ENCODE measurements at places on chromosomes 11 and 22.

GRCh38 chr11:43892851-43893250 lies 12.2 kb downstream of the ALKBH3 start:
- DNase-seq, result no peak

GRCh38 chr11:60221181-60221580 lies 21.8 kb downstream of the MS4A4E start:
- DNase-seq, result no peak

GRCh38 chr11:115718106-115718505 lies 213.9 kb upstream of the CADM1 start:
- no peak for DNase-seq

DNA sequence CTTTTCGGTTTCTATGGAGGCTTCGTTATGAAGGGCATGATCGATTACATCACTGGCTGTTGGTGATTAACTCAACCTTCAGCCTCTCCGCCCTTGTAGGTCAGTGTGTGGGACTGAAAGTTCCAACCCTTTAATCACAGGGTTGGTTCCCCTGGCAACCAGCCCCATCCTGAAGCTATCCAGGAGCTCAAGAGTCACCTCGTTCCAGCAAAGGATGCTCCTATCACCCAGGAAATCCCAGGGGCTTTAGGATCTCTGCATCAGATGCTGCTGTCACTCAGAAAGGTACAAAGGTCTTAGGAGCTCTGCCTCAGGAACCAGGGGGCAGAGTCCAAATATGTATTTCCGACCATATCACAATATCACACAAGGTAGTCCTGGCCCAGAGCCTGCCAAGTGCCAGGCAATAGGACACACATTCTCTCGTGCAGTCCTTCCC lies 123.5 kb upstream of the PARVA start:
- DNase-seq, result no peak

DNA sequence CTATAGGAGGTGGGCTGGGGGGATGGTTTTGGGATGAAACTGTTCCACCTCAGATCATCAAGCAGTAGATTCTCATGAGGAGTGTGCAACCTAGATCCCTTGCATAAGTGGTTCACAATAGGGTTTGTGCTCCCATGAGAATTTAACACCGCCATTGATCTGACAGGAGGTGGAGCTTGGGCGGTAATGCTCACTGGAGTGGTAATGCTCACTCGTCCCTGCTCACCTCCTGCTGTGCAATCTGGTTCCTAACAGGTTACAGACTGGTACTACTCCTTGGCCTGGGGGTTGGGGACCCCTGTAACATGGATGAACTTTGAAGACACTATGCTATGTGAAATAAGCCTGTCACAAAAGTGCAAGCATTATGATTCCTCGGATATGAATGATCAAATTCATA lies 87.0 kb upstream of the CLNS1A start:
- DNase-seq, result no peak

GRCh38 chr11:43358279-43358800 lies 380 bp upstream of the TTC17 start:
- no peak for DNase-seq

- no peak for DNase-seq
Observed at GRCh38 chr11:95711162-95711944, 78.2 kb downstream of the FAM76B start.

DNA sequence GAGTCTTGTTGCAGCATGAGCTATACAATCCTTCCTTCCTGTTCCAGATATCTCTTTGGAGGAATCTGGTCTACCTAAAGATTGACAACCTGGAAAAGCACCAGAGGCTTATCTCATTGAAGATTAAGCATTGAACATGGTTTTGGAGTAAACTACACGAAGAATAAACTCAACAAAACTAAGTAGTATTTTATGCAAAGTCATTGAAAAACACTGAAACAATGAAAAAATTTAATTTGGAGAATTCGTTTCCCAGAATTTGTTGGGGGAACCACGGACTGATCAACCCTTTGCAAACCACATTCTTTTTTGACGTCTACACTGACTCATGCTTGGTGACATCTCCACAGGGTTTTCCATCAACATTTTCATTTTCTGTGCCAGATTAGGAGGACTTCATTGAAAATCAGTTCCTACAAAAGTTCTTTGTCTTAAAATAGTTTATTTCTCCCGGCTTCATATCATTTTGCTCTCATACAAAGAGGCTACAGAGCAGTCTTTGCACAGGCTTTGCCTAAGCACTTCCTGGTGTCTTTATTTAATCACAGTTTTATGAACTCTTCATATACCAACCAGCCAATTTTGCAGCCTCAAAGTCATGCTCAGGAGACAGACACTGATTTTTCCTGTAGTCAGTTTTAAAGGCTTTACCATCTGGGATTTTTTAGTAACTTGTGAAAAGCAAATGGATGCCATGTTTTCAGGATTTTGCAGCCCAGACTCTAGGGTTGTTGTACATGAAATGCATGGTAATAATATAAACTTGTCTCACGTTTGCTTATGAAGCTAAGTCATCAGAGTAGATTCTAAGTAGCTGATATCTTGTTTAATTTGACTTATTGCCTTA lies 186.3 kb downstream of the C11orf91 start:
- DNase-seq, result no peak

GRCh38 chr11:107808521-107808920 lies 50.1 kb downstream of the SLC35F2 start:
- no peak for DNase-seq

DNA sequence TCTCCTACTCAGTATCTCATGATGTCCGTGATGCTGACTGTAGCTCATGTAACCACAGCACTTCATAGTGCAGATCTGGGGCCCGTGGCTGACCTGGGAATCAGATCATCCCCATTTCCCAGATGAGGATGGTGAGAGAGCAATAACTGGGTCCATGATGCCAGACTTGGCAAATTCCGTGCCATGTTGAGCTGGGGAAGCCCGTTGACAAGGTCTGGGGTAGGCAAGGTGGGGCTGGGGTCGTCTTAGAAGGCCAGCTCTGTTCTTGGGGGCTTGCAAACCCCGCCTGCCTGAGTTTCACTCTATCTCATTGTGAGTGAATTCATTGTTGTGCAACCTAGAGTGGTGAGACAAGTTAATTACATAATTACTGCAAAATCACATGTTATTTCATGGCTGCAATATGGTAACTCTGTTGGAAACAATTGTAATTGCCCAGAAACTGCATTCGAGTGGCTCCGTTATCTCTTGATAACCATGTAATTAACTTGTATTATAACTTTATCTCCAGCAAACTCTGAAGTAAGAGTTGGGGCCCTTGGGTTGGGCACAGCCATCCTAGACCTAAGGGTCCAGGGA lies 41.7 kb downstream of the LMO1 start:
- no peak for DNase-seq

- no peak for DNase-seq
Observed at GRCh38 chr11:2474059-2474901, 29.5 kb downstream of the KCNQ1 start.

DNA sequence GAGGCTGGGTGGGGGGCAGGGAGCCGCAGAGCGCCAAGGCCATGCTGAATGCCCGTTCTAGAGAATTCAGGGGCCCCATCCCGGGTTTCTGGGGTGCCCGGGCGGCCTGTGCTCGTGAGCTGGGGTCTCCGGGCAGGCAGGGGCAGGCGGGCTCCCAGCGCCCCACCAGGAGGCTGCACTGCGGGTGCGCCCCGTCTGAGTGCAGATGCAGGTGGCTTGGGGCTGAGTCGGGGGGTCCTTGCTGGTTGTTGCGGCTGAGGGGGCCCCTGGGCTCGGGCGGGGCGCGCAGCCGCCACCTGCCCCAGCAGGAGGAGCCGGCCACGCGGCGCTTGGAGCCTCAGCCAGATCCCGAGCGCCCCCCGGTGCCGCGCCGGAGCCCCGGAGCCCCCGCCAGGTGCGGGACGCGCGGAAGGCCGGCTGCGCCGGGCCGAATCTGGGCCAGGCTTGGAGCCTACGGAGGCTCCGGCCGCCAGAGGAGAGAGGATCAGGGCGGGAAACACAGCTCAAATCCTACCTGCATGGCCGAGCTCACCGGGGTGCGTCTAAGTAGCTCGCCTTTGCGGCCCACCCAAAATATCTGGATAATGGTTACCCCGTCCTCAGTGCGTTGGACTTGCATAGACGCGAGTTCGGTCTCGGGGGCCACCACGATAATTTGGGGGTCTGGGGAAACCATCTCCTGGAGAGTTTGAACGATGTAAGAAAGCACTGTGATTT lies 590 bp upstream of the IGF2 start:
- no peak for DNase-seq

GRCh38 chr11:815675-816432 lies 2.9 kb upstream of the PNPLA2 start:
- DNase-seq, result no peak

- DNase-seq, result no peak
Observed at GRCh38 chr11:44994753-44995152, 44.1 kb upstream of the TP53I11 start.

- no peak for DNase-seq
Observed at GRCh38 chr11:95153857-95154246, 64.2 kb downstream of the ENDOD1 start.

GRCh38 chr22:46309526-46310085 lies 12.9 kb downstream of the GTSE1 start:
- DNase-seq, result no peak

DNA sequence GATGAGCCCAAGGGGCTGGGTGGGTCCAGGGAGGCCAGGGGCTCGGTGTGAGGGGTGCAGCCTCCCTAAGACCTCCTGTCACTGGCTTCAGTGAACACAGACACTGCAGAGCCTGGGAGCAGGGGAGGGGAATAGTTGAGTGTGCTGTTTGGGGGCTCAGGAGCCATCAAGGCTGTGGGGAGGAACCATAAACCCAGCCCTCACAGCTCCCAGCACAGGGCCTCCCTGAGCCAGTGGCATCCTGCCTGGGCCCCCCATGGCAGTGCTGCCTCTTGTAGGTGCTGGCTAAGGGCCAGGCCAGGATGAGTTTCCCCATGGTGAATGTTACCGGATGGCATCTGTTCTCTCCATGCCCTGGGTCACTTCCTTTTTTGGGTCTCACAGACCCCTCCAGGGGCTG lies 25.5 kb downstream of the KCNJ5 start:
- no peak for DNase-seq

DNA sequence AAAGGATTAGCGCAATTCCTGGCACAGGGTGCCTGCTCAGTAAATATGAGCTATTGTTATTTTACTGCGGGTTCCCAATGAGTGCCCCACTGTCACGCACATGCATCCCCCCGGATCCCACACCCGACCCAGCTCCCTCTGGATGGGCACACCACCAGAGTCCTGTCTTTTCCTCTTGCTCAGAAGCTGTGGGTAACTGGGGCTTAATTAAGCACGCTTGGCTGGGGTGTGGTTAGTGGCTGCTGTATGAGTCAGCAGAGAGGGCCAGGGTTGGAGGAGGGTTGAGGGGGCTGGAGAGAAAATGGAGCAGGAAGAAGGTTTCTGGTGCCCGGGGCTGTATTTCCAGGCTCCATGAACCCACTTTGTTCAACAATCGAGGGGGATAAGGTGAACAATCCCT lies 30.3 kb upstream of the NECTIN1 start:
- no peak for DNase-seq

GRCh38 chr11:118168316-118168715 lies 8.1 kb downstream of the SCN2B start:
- DNase-seq, result no peak

DNA sequence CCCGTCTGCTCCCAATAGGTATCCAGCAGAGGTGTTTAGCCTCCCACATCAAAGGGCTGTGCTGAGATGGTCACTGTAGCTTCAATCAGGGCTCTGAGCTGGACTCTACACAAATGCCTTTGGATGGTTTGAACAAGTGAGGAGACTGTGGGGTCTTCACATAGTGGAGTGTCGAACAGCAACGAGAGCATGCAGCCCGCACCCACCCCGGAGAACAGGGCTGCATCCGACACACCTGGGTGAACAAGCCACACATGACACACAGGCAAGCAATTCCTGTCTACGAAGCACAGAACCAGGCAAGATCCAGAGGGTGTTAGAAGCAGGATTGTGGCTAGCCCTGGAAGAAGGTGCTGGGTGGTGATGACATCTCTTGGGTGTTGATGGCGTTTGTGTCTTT lies 58.0 kb upstream of the FGF3 start:
- no peak for DNase-seq

- DNase-seq, result no peak
Observed at GRCh38 chr22:46482056-46482675, 55.3 kb downstream of the CELSR1 start.

- no peak for DNase-seq
Observed at GRCh38 chr11:116446048-116446941, 326.5 kb downstream of the BUD13 start.

DNA sequence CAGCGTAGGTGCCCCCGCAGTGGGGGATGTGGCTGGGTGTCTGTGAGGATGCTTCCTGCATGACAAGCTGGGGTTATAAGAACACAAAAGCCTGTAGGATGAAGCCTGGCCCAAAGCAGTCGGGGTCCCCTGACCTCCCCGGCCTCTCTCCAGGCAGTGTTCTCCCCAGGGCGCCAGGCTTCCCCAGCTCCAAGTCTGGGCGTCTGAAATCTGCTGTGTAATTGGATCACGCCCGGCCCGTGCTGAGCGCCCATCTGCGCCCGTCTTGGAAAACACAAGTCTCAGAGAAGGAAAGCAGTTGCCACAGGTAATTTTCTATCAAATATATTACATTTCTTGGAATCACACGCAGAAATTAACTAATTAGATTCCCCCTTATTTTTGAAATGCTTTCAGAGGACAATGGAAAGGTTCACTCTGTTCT lies 233.3 kb downstream of the CTTN start:
- no peak for DNase-seq

DNA sequence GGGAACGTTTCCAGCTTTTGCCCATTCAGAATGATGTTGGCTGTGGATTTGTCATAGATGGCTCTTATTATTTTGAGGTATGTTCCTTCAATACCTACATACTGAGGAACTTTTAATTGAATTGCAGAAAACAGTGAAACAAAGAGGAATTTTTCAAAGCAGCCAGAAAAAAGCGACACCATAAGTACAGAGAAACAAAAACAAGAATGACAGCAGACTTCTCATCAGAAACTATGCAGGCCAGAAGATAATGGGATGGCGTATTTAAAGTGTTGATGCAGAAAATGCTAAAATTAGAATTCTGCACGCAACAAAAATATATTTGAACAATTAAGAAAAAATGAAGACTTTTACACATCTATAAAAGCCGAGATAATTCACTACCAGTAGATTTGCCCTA lies 95.4 kb upstream of the TIMP3 start:
- DNase-seq, result no peak

- DNase-seq, result no peak
Observed at GRCh38 chr22:27973846-27974245, 54.8 kb upstream of the PITPNB start.

DNA sequence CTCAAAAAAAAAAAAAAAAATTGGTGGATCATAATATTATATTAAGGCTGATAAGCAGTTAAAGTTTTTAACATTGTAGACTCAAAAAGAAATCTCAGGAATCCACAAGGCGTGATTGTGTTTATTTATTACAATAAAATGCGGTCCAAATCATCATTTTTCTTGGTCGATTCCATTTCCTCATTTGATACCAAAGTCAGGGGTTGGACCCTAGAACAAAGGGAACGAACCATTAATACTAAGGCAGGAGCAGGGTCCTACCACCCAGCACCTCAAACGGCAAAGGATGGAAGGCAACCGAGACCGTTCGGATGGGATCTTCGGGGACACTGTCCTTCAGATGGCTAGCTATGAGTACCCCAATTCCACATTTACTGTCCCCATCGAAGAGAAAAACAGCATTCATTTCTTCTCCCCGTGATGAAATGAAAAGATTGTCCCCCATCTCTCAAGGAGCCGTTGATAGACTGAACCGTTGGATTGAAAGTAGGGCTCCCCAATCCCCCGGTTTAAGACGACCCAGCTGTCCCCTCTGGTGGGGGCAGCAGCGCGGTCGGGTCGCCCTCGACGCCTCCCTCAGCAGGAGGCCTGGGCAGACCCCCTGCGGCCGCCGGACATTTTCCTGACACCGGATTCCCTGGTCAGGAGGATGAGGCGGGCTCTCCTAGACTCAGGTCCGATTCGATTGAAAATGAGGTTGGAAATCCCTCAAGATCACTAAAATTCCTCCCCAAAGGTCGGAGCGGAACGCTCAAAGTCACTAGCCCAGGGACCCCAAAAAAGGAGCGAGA lies 607 bp downstream of the DMC1 start:
- DNase-seq, result no peak

Measured in stimulated activated CD4-positive, alpha-beta T cell treated with anti-CD3 and anti-CD28 coated beads, Interleukin-1b, Interleukin-23, amount 100 ng/mL, for 1 hour (primary cell).